Activated T-cell treated with anti-CD3 and anti-CD28 coated beads for 48 hours (primary cell): ENCODE measurements at places on chromosomes 11 and 22.

- DNase-seq: no peak
These were observed 259.1 kb downstream of the TBC1D22A start for GRCh38 chr22:47021371-47022074.

DNA sequence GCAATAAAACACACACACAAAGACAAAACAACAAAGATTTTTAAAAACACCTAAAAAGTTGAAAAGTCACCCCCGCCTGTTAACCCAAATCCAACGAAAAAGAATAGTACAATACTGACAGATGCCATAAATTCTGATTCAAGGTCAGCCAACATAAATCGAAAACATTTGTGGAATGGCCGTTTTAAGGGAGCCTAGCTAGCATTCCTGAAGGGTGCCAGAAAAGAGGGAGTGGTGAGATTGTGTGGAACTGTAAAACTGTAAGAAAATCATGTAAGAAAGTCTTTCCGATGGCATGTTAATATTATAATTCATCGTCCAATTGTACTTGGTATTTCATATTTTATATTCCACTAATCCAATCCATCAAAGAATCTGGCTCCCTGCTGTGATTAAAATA lies 75.1 kb downstream of the RAB38 start:
- DNase-seq: no peak

- no peak for DNase-seq
These were observed 40.8 kb upstream of the PCF11 start for GRCh38 chr11:83116015-83116641.

DNA sequence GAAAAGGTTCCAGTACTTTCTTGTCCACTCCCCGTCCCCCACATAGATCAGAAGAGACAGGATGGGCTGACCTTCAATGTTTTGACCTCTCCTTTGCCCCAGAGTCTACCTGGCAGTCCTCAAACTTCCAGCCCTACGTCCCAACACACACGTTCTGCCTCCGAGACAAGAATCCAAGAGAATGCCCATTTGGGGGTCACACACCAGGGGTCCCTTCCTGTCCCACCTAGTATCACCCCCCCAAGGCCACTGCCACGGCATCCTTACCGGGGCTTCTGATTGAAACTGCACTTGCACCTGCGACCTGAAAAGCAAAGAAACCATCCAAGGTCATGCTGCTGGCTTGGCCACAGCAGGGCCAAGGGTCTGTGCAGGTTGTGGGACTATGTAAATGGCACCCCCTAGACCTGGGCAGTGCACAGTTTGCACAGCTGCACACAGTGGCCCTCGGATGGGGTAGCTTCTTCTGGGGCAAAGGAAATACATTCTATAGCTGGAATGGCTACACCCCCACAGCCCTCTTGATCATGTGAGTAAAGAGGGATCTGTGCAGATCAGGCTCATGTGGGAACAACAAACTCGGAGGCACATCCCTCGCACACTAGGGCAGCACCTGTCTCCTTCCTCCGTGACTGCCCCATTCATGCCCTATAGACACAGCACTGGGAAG lies 16.5 kb upstream of the FXYD2 start:
- no peak for DNase-seq

- DNase-seq: no peak
These were observed 17.2 kb upstream of the MPZL2 start for GRCh38 chr11:118281284-118281683.

DNA sequence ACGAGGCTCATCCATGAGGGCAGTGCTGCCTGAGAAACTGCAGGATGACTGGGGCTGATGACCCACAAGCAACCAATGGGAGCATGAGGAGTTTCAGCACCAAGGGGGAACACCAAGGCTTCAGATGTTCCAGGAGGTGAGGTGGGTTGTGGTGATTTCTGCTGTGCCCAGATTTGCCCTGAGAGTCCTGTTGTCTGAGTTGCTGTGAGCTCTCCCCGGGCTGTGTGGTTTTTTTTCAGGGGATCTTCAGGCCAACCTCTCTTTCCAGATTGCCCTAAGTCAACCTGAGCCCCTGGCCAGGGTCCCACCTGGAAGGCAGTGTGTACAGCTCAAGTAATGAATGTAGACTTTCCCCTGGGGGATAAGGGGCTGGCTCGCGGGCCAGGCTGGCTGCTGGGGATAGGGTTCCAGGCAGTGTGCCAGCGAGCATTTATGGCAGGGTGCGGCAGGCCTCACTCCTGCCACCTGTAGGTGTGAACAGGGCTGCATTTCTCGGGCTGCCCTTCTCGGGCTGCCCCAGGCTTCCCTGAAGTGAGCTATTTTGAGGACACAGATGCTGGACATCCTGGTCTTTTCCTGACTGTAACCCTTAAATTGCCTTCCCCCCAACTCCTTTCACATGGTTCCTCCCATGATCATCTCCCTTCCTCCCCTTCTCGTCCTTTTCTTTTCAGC lies 9.8 kb downstream of the SLC22A6 start:
- DNase-seq: peak; percentile 10

GRCh38 chr11:8099291-8099899 lies 18.4 kb downstream of the TUB start:
- peak; percentile 43 for DNase-seq

- no peak for DNase-seq
These were observed 3.5 kb upstream of the MRPL48 start for GRCh38 chr11:73784080-73784634.

DNA sequence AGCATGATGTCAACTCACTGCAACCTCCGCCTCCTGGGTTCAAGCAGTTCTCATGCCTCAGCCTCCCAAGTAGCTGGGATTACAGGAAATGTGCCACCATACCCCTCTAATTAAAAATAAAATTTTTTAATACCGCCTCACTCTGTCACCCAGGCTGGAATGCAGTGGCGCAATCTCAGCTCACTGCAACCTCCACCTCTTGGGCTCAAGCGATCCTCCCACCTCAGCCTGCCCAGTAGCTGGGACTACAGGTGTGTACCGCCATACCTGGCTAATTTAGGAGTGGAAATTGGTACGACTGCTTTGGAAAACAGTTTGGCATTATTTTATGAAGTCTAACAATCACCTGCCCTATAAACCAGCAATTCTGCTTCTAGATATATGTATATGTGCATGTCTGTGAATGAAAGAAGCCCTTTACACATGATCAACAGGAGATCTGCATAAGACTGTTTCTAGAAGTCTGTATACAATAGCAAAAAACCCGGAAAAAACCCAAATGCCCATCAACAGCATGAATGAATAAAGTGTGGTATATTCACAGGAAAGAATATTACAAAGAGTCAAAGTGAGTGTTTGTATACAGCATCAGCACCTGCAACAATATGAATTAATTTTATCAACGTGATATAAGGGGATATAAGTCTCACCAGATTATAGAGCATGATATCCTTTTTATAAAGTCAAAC lies 16.0 kb downstream of the SLC35F2 start:
- DNase-seq: no peak

DNA sequence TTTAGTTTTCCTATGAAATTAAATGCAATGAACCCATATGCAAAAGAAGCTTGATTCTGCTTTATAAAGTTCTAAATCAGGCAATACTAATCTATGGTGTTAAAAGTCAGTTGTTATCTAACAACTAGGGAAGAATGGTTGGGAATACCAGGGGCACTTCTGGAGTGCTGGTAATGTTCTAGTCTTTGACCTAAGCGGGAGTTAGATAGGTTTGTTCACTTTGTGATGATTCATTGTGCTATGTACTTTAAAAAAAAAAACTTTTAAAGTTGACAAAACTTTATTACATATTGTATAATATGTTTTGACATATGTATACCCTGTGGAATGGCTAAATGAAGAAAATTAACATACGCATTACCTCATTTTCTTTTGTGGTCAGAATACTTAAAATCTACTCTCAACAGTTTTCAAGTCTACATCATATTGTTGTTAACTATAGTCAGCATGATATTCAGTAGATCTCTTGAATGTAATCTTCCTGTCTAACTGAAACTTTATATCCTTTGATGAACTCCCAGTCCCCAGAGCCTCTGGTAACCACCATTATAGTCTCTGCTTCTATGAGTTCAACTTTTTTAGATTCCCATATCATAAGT lies 39.2 kb downstream of the BIRC2 start:
- DNase-seq: no peak

DNA sequence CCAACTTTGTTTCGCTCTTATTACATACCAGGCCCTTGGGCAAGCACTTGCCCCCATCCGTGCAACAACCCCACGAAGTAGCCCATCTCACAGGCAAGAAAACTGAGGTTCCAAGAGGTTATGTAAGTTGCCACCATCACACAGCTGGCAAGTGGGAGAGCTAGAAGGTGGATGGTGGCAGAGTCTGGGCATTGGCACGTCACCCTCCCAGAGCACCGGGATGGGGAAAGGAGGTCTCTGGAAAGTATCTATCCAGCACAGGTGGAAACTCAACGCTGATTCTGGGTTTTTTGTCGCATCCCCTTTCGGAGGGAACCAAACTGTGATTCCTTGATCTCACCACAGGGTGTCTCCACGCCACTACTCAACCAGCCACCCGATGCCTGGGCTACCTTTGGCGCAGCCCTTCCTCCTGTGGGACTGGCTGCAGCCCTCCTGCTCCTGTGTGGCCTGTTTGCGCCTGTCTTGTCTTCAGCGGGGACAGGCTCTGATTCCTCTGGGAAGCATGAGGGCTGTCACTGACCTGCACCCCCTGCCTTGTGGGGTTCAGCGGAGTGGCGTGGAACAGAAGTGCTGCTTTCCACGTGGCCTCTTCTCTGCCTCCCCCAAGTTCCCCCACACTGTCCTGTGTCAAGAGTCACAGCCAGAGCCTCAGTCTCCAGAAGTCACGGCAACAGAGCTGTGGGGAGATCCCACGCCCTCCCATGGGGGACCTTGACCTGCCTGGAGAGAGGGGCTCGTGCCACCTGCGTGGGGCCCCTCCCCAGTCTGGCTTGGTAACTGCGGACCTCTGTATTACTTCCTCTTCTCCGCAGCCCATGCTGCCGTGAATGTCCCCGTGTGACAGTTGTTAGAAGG lies 34.4 kb upstream of the TRIM29 start:
- peak; percentile 27 for DNase-seq
